ENCODE measurements at places on chromosomes 6 and 20.

- DNase-seq: peak; percentile 58
Observed at GRCh38 chr6:150142670-150143515, at the start of gene PPP1R14C. PPP1R14C (plus strand) TSS chr6:150143044; CDS start chr6:150143193, 149 bp downstream.

GRCh38 chr20:35575958-35576357, 34.1 kb downstream of the ERGIC3 start:
- DNase-seq: no peak

GRCh38 chr6:105460860-105461259, 58.0 kb upstream of the PREP start:
- no peak for DNase-seq

GRCh38 chr6:158757753-158758090, 61.4 kb downstream of the EZR start:
- DNase-seq: no peak

- DNase-seq: peak; percentile 55
Observed at GRCh38 chr20:53608456-53609452, 15.1 kb upstream of the ZNF217 start.

DNA sequence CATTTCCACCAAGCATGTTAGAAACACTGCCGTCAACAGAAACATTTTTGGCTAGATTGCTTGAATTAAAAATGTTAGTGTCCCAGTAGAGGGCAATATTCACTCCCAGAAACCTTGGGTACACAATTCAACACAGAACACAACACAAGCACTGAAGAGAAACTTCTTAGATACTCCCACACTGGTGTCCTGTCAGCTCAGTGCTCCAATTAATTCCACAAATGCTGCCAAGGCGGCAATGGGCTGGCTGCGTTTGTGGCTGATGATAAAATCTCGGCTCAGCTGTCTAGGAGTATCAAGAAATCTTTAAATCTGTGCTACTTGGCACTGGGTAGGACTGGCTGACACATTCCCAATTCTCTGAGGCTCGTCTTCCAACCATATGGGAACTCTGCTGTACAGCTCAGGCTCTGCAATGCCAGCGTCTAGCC, 39.3 kb downstream of the BEND3 start:
- DNase-seq: no peak

DNA sequence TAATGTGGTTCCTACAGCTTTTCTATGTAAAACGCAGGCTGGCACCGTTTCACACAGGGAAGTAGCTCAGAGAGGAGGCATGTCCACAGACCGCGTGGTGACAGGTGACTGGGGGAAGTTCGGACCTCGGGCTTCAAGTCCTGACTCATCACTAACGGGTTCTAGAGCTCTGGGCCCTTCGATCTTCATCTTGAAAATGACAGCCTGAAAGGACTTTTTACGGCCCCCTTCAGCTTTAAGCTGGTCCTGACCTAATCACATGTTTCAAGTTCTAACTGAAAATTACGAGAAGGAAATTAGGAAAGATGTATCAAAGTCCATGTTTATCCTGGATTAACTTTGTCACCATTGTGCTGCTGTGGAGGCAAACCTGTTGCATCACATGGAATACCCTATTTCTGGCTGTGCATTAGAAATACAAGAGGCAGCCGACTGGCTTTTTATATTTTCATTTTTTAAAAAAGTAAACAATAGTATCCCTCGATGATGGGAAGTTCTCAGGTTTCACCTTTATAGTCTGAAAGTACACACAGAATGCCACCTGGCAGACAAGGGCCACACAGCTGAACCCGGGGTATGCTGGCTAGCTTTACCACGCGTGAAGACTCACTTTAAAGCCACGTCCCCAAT, 2.0 kb downstream of the MAN1A1 start:
- peak; percentile 57 for DNase-seq

DNA sequence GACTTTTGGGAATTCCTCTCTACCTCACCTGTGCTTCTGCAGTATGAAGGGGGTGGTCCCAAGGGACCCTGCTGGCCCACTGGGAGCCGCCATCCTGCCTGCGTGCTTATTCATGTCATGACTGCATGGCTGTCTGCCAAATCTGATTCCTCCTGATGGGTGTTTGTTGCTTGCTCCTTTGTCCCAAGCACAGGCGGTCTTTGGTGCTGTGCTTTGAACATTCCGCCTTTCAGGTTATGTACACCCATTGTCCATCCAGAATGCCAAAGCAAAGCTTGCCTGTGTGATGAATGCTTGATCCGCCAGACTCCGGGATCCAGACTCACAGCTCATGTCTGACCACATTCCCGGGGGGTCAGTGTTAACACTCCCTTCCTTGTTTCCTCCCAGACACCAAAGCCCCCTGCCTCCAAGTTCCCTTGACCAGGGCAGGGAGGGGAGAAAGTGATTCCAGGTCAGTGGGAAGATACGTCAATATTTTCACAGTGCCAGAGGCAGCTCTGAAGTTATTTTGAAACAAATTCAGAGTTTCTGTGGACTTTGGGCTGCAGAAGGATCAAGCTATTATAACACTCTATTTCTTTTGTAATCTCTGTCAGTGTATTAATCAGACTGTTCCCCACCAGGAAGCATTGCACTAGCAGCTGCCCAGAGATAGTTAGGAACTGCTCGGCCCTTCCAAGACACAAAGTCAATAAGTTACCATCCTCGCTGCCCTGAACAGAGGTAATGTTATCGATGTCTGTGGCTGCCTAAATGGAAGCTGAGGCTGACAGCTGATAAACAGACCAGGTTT, 9.5 kb downstream of the DAAM2 start:
- DNase-seq: no peak

All from Right ventricle myocardium superior (tissue), 1 donor.